Right forelimb (tissue), 1 donor: ENCODE measurements at places on chromosomes 3 and 15.

DNA sequence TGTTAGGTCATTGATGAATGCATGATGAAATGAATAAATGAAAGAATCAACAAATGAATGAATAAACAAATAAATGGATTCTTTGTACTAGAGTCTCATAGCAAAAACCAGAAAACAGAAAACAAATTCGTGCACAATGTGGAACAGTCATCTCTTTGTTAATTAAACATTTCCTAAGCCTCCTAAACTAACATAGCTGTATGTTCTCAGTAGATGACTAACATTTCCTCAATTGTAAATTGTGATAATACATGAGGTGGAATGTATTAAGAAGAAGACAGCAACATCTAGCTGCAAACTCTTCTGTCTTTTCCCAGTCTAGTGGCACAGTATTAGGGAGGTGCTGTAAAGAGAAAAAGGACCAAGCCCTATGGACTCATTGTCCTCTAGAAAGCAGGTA is 1021.0 kb downstream of the MCTP2 start:
- DNase-seq, result no peak

- DNase-seq, result no peak
Observed at GRCh38 chr3:17233398-17233800, 348.6 kb downstream of the PLCL2 start.

DNA sequence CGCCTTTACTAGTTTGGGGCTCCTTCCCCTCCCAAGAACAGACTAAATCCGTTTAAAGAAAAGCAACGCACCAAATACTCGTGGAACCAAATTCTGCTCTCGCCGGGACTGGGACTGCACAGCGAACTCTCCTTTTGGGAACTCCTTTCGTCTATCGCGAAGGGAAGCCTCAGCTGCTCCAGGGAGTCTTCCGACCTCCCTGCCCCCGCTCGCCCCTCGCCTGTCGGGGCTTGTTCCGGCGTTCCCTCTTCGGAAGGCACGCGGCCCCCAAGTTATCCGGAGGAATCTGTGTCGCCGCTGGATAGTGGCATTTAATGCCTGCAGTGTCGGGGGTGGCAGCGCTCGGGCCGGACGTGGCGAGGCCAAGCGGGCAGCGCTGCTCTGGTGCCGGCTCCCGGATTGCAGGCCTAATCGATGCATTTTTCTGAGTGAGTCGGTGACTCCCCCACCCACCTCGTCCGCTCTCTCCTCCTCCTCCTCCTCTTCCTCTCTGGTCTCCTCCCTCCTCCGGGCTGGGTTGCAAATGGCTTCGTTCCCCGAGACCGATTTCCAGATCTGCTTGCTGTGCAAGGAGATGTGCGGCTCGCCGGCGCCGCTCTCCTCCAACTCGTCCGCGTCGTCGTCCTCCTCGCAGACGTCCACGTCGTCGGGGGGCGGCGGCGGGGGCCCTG is at the start of gene TRIM71:
TRIM71 (plus strand) TSS at position 440 of the 671 bp plus-strand sequence; CDS start at position 524, 84 bp downstream.
- DNase-seq, result peak; percentile 51

DNA sequence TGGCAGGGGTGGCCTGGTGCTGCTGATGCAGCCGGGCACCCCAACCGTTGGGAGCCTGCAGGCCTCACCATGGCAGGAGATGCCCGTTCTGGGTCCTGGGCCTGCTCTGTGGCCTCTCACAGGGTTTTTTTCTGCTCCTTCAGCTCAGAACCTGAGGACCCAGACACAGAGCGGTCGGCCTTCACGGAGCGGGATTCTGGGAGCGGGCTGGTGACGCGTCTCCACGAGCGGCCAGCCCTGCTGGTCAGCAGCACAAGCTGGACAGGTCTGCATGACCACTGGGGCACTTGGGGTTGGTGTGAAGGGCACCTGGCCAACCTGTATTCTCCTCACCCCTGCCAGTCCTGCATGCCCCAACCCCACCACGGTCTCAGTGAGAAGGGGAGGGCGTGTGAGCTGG is 10.3 kb downstream of the ALG1L2 start:
- DNase-seq, result no peak

DNA sequence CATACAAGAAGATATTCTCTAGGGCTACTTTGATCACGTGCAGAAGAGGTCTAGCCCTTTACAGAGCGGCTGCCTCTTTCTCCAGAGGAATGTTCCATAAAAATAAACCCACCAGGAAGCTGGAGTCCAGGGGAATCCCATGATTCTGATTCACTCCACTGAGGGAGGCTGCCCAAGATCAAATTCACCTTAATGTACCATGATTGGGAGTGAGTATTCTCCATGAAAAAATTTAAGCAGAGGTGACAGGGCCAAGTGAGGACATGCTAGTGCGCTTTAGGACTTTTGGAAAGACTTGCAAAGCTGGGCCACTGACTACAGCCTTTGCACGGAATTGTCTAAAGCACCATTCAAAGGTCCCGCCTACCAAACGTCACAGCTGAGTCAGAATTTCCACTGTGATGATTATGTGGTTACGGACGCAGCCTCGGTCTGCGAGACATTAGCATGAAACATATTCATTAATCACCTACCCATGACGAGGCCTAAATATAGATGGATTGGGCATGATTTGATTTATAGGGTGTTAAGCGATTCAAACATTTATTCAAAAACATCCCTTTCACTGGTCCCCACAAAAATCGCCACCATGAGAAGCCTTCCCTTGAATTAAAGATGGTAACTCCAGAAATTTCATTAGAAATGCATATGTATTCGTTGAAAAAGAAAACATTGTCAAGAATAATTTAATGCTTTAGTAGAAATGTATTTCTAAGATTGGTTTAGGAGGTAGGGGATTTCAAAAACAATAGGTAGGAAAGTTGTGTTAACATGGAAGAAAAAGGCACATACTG is 152.6 kb downstream of the GREM1 start:
- no peak for DNase-seq

- DNase-seq, result no peak
Observed at GRCh38 chr15:90191344-90191687, 9.8 kb upstream of the SEMA4B start.

- no peak for DNase-seq
Observed at GRCh38 chr3:67521053-67521646, 133.3 kb downstream of the SUCLG2 start.

GRCh38 chr3:99776516-99777209 is 41.0 kb upstream of the CMSS1 start:
- no peak for DNase-seq

GRCh38 chr3:161108840-161109239 is 3.7 kb upstream of the B3GALNT1 start:
- DNase-seq, result no peak

DNA sequence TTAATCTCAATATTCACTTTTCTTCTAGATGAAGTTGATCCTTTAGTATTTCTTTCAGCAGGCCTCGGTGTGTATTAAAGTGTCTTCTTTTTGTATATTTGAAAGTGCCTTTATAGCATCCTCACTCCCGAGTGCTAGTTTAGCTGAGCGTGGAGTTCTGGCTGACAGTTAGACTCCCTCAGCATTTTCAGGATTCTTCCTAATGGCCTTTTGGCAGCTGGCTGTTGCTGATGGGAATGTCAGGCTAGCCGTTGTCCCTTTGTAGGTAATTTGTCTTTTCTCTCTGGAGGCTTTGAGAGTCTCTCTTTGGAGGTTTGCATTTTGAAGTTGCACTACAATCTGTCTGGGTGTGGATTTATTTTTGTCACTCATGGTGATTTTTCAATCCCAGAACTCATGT is 94.4 kb downstream of the SRGAP3 start:
- DNase-seq, result no peak

GRCh38 chr15:51090753-51091152 is 4.0 kb downstream of the TNFAIP8L3 start:
- no peak for DNase-seq

DNA sequence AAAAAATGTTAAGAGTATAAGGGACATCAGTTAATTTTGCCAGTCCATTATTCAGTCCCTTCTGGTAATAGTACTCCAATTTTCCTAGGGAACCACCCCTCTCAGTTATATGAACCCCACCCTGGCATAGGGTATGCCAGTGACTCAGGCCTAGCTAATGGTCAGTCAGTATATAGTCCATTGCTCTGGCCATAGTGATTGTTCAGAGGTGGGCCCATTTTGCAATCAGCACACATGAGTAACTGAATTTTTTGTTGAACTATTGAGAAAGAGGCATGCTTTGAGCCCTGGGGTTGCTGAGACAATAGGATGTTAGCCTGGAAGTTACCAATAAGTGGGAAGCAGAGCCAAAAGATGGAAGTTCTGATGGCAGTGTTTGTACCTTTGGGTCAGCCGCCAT is 4.1 kb downstream of the LRCH3 start:
- no peak for DNase-seq

- DNase-seq, result no peak
Observed at GRCh38 chr3:156603379-156604017, 48.6 kb upstream of the SSR3 start.

GRCh38 chr15:69414701-69415167 is 585 bp downstream of the KIF23 start:
- peak; percentile 67 for DNase-seq

GRCh38 chr15:78234515-78235040 is at the start of gene ACSBG1:
Gene ACSBG1 (minus strand): TSS chr15:78234565. CDS start chr15:78234501, 64 bp downstream.
- DNase-seq, result peak; percentile 30

DNA sequence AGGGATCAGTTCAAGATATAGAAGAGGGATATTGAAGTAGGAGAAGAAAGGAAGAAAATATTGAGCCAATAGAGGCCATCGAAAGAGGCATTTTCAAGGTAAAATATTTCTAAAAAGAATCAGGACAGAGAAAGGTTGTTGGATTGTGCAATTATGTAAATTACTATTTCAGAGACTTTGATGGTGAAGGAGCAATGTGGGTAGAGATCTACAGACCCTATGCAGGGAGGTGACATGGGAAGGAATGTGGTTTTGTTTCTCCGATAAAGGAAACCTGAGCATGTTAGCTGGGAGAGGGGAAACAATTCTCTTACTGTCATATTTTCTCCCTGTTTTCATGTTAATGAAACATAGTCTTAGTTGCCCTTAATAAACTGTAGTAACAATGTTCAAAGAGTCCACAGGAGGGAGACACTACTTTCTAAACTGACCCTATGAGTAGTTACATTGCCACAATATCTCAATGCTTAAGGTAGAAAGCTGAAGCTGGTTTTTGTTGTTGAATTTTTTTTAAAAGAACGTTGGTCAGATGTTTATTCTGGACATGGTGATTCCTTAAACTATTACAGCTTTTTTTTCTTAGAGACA is 133.3 kb downstream of the GRM7 start:
- no peak for DNase-seq

GRCh38 chr3:191280111-191280510 is 49.1 kb upstream of the CCDC50 start:
- DNase-seq, result no peak

DNA sequence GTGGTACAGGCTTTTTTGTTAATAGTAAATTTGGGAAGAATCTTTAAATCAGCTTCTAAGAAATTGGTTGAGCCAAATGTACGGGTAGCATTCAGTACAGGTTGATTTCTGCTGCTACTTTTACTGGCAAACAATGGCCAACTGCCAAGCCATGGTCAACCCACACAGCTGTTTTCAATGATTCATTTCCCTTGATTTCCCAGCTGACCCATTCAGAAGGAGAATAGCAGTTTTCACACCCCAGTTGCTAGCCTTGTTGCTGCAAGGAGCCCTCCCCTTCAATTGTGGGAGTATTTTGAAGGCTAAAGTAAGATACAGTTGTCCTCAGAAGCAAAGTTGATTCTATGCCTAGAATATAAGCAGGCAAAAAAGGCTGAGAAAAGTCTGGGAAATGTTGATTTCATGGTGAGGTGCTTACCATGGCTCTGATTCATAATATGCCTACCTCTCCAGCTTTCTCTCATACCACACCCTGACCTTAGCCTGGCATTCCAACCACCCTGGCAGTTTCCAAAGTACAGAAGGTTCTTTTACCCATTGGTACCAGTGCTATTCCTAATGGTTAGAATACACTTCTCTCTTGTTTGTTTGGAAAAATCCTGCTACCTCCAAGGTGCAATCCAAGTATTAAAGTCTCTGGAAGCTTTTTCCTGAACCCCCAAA is 320.3 kb upstream of the TGFBR2 start:
- DNase-seq, result peak; percentile 58

- DNase-seq, result peak; percentile 88
Observed at GRCh38 chr15:40274350-40275274, 8.3 kb downstream of the ANKRD63 start.

- no peak for DNase-seq
Observed at GRCh38 chr15:38687775-38688495, 123.3 kb upstream of the RASGRP1 start.

DNA sequence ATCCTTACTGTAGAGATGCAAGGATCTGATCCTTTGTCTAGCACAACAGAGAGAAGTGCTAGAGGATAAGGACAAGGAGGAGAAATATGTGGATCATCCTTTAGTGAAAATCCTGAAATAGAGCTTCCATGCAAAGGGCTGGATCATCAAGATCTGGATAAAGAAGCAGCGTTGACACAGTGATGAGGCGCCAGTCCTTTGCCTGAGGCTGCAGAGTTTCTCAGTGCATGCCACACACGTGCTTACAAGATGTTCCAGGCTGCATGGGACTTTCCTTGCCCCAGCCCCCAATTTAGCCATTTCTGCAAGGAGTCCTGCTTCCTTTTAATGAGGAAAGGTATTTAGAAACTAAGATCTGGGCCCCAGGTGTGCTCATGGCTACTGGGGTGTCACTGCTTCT is 7.2 kb upstream of the ABTB1 start:
- DNase-seq, result no peak

GRCh38 chr15:38975282-38975990 is 410.8 kb upstream of the RASGRP1 start:
- no peak for DNase-seq

DNA sequence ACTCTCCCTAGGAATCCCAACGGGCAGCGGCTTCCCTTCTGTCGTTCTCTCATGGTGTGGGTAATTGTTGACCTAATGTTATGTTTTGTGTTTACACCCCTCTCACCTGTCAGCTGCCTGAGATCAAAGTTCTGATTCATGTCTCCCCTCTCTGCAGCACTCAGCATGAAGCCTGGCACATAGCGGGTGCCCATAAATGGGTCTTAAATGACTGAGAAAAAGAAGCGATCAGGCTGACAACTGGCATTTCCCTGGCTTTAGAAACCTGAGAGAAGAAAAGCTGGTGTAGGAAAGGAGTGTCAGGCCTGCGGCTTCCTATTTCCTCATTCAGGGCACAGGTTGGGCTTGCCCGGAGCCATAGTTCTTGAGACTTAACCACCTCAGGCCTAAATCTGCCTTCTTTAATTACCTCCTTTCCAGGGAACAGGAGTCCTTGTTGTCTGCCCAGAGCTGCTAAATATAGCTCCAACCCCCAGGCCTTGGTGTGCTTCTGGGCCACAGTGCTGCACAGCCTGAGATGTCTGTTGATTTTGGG is 31.8 kb downstream of the LPP start:
- DNase-seq, result no peak

GRCh38 chr3:59766200-59766872 is 716.5 kb upstream of the CFAP20DC start:
- no peak for DNase-seq

DNA sequence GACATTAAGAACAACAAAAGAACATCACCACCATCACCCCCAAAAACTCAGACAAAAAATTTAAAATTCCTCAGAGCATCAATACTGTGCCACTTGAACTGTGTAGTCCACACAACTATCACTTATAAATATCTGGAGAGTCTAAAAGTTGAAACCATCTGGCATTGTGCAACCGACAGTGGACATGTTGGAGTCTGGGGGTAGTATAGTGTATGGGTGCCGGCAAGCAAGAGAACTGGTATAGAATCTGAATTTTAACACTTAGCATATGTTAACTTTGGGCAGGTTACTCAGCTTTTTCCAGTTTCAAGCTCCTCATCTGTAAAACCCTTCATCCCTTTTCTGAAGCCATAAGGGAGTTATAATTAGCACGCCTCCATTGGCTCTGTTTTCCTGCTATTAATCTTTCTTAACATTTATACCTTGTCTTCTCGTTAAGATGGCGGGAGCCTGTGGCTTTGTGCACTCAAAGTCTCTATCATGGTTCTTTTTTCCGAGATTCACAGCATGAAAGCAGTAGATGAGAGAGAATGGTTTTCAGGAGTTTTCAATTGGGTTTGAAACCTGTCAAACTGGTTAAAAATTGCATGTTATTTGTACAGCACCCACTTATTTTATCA is 255.7 kb upstream of the TBL1XR1 start:
- no peak for DNase-seq
